NCI-H526 (cell line): ENCODE measurements at places on chromosomes 1 and 21.

DNA sequence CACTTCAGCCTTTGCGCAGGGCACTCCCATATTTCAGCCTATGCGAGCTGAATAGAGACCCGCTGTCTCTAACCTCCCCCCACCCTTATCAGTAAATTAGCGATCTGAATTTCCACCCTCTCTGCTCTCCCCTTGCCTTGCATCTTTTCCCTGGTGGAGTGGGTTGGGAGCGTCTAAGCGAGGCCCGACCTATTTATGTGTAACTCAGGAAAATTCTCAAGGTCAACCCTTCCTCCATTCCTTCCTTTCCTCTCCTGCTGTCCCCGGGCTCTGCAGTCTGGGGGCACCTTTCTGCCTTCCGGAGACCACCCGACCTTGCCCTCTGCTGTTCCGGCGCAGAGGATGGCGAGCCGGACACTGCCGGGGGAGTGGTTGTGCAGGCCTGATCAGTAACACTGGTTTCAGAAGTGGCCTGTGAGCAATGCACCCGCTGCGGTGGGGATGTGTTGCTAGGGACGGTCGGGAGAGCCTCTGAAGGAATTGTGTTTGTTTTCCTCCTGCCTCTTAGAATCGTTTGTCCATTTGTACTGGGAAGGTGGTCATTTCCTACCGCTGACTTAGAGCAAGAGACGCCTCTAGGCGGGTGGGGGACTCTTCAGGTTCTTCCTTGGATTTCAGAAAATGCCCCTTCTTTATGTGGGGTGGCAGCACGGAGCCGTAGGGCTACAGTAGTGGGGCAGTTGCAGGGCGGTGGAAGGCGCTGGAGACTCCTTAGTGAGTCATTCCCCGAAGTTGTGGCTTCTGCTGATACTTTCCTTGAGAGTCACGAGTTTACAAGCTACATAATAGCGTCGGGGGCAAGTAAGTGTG is 513 bp downstream of the MGST3 start:
- DNase-seq, result peak; percentile 73

- no peak for DNase-seq
Observed at GRCh38 chr1:174777262-174777661, 222.5 kb upstream of the CACYBP start.

GRCh38 chr1:155975375-155976061 is 2.8 kb downstream of the ARHGEF2 start:
- no peak for DNase-seq

DNA sequence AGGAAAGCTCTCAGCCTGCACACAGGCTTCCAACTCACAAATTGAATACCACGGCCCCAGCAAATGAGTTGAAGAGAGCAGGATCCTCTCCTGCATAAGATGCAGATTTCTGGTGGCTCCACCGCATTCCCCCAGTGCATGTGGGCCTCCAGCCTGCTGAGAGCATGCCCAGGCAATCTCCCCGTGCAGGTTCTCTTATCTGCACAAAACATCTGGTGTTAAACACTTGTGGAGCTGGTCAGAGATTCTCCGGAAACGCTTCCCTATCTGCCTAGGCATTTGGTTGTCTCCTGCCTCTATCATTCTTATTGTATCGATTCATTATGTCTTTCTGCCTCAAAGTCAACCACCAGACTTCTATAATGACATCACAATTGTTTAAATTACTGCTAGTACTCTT is 1349.0 kb upstream of the B3GALT2 start:
- no peak for DNase-seq

DNA sequence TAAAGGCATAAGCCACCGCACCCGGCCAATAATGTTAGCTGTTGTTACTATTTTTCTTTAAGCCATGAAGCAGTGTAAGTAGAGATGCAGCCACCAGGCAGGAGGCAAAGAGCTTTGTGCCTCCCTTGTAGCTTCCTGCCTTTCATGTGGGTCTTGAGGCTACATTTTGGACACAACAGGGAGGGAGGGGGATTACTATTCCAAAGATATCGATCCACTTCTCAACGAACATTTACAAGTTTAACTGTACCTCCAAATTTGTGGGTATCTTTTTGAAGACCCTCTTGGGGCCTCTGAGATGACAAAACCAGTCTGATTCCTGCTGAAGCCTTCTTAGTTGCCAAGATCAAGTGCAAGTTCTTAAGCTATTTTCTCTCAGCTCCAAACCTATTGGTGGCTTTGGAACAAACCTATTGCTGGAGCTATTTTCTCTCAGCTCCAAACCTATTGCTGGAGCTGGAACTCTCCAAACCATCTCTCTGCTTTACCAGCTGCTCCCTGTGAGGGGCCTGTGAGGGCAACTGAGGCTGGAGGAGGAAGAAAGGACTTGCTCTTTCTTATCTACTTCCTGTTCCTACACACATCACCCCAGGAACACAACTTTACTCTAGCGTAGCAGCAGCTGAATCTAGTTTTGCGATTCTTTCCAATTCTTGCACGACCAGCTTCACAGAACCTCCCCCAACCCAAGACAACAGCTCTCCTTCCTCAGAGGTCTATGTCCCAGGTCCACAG is 16.1 kb upstream of the RCAN3 start:
- no peak for DNase-seq

GRCh38 chr1:119822406-119822805 is 11.1 kb upstream of the REG4 start:
- no peak for DNase-seq

GRCh38 chr1:228902781-228903433 is 167.6 kb downstream of the RHOU start:
- DNase-seq, result no peak

- DNase-seq, result no peak
Observed at GRCh38 chr1:68228851-68229250, 3.5 kb downstream of the WLS start.

GRCh38 chr1:72432645-72433267 is 150.4 kb upstream of the NEGR1 start:
- no peak for DNase-seq

- DNase-seq, result no peak
Observed at GRCh38 chr1:94795434-94795833, 24.7 kb upstream of the SLC44A3 start.

DNA sequence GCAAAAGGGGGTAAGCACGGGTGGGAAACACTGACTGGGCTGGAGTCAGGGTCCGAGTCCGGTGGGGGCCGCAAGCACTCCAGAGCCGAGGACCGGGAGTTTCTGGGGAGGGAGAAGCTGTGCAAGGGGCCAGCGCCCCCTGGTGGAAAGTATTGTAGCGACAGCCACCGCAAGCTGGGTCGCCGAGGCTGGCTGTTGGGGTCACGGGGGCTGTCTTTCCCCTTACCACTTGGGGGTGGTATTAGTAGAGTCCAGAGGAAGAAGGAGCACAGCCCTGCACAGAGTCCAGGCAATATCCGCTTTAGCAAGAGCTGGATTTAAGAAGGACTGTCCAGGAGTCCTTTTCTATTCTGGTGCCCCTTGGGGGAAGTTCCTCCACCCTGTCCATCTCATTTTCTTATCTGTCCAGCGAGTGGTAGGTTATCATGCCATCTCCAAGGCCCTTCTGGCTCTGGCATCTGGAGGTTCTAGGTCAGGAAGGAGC is 17.9 kb upstream of the ETV3 start:
- peak; percentile 62 for DNase-seq

DNA sequence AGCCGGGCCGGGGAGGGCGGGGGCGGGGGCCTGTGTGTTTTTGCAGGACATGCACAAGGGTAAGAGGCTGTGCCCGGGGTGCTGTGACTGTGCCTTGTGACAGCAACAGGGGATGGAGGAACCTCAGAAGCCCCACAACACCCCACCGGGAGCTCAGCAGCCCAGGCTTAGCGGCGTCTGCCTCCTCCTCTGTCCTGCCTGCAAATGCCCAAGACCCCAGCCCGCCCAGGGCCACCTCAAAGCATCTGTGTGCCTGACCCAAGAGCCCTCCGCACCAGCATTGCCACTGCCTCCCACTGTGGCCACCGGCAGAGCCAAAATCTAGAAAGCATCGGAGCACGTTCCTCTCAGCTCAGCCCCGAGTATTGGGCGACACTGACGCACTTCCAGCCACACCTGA is 2.7 kb upstream of the ACTRT2 start:
- DNase-seq, result no peak

- peak; percentile 34 for DNase-seq
Observed at GRCh38 chr1:219927956-219928790, at the start of gene SLC30A10. TSS of gene SLC30A10 (minus strand) at chr1:219928557. CDS start at chr1:219928440, 117 bp downstream.

DNA sequence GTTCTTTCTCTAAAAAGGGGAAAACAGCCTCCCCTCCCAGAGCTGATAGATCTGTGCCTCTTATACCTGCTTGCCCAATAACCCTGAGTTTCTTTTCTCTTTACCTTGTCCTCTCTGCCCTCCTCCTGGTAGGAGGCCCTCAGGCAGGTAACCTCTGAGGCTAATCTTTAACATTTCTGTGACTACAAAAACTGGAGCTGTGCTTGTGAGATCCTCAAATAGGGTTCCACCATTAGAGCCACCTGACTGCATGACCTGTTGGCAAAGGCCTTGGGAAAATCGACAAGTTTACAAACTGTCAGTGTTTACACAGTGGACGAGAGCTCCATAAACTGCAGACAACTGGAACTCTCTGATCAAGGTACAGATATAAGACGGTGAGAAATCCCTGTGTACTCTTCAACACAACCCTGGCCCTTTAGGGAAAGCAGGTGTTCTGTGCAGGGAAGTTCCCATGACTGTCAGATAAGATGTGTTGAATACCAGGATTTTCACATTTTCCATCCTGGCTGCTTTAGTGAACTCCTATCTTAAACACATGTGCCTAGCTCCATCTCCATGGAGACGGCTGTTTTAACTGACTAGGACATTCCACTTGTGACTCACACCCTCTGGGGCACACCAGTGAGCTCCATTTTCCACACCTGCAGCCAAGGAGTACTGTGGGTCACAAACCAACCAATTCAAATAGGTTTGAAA is 38.3 kb downstream of the ECE1 start:
- no peak for DNase-seq

DNA sequence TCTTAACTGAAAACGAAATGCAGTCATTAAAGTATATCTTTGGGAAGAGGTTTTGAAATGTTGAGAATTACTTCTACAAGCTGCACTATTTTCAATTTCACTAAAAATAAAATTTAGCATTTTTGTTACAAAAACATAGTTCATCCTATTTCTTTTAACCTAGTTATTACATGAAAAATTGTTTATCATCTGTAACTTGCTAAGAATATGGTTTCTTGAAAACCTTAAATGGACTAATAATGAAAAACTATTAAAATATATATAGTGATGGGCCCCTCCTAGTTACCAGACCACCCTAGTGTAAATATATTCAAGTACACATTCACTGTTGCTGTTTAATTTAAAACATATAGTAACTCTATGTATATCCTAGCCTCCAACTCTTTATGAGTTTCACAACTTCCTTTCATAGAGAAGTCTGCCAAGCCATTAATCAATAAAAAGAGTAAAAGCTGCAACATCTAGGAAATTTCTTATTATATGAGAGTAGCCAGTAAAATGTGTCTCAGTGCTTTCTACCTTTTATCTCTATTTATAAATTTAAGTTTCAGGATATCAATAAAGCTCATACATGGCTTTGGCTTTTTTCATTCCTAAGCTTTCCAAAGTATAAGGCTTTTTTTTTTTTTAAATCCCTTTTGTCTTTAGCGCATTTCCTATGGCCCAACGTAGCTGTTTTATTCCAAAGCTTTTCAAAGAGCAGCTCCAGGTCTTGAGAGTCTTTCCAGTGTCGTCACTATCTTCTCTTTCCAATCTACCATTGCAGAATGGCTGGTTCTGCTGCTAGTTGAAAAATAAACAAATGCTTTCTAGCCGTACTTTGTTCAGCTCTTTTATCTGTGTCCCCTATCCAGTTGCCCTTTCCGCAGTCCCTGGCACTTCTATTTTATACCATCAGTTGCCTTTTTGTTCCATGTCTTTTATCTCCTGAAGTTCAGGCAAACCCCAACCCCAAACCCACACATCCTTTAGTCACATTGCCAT is 6.5 kb downstream of the IRF2BP2 start:
- no peak for DNase-seq

DNA sequence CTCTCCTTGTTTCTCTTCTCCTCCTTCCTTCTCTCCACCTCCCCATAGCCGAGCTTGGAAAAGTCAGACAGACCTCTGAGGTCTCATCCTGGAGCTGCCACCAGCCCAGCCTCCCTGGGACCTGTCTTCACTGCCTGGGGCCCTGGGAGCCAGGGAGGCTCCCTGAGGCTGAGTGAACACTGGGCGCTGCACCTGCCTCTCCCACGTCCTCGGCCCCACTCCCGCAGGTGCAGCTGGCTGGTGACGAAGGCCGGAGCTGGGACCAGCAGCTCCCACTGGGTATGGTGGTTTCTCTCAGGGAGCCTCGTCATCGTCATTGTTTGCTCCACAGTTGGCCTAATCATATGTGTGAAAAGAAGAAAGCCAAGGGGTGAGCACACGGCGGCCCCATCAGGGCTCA is 5.3 kb downstream of the TNFRSF14 start:
- no peak for DNase-seq

DNA sequence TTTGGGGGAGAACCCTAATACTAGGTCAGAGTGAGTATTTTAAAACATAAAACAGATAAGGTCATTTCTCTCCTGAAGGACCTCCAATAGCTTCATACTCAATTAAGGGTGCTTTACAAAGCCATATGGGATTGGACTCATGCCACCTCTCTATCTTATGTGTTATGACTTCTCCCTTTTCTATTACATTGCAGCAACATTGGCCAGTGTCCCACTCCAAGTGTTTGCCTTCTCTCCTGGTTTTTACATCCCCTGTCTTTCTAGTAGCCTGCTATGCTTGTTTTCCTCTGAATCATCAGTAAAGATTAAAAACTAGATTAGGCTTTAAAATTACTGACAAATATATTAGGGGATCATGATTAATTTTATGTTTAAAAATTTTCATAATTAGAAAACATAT is 66.6 kb downstream of the SCMH1 start:
- DNase-seq, result no peak

GRCh38 chr1:24694380-24694843 is 50.8 kb upstream of the CLIC4 start:
- DNase-seq, result no peak

- no peak for DNase-seq
Observed at GRCh38 chr1:104387716-104388508, 638.2 kb downstream of the AMY1C start.

GRCh38 chr1:180515857-180516388 is 13.5 kb upstream of the ACBD6 start:
- DNase-seq, result peak; percentile 97

DNA sequence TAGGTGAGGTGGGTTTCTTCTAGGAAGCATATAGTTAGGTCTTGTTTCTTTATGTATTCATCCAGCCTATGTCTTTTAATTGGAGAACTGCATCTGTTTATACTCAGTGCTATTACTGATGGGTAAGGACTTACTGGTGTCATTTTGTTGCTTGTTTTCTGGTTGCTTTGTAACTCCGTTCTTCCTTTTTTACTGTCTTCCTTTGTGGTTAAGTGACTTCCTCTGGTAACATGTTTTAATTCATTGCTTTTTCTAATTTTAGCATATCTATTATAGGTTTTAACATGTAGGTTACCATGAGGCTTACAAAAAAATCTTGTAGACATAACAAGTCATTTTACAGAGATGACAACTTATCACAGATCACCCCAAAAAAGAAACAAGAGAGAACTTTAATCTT is 160.8 kb downstream of the VAV3 start:
- no peak for DNase-seq
